ENCODE measurements at places on chromosomes 7 and 10.

- DNase-seq = no peak
These were observed 6.7 kb upstream of the OTUD1 start for GRCh38 chr10:23432166-23432565.

DNA sequence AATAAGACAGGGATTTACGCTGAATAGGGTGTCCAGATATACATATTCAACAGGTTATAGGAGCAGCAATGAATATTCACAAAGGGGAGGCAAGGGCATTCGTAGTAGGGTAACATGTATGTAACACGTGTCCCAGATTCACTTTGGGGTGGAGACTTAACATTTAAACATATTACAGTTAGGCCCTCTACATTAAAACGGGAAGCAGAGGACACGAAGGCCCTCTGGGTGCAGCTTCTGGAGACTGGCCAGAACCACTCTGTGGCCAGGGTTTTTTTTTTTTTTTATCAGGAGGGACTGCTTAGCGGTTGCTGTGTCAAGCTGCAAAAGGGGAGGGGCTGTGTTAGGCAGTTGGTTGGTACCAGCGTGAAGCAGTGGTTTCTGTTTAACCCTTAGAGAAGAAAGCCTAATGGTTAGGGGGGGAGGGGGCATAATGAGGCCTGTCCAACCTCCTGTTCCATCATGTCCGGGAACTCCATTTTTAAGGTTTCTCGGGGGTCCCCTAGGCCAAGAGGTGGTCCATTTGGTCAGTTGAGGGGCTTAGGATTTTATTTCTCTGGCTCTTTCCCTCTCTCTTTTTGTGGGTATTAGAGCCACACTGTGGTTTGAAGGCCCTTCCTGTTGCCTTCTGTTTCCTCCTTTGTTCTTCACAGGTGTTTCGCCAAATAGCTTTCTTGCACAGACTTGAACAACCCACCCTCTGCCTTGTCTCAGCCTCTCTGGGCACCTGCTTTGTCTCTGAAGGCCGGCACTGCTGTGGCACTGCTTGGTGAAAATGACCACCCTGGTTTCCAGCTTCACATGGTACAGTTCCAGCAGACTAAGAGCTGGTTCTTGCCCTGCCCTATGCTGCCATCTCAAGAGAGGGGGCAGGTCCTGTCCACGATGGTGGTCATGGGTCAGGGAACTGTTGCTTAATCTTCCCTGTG, 26.4 kb downstream of the PRF1 start:
- DNase-seq = peak; percentile 56

GRCh38 chr10:103658049-103658577, 164.6 kb downstream of the NEURL1 start:
- DNase-seq = no peak

DNA sequence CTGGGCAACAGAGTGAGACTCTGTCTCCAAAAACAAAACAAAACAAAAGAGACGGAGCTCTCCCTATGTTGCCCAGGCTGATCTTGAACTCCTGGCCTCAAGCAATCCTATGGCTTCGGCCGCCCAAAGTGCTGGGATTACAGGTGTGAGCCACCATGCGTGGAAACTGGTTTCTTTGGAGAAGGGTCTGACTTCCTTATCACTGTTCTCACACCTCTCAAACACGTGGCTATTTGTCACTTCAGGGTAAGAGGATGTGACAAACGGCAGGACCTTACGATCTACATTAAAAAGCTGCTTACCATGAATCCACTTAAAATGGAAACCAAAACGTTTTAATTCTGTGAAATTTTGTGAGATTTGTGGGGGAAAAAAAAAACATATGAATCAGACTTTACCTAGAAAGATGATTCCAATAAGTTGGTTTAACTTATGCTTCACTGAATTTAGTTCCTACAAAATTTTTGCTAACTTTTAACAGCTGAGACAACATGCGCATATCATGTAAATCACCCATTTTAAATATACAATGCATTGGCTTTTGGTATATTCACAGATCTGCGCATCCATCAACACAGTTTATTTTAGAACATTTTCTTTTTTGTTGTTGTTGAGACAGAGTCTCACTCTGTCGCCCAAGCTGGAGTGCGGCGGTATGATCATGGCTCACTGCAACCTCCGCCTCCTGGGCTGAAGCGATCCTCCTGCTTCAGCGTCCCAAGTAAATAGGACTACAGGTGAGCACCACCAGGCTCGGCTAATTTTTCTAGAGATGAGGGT, 18.7 kb upstream of the FOXK1 start:
- DNase-seq = no peak

GRCh38 chr7:36943591-36944435, 219.5 kb upstream of the AOAH start:
- no peak for DNase-seq

GRCh38 chr7:19242246-19242645, 97.0 kb upstream of the FERD3L start:
- DNase-seq = no peak

- DNase-seq = no peak
These were observed 309.9 kb downstream of the GPAM start for GRCh38 chr10:111873621-111874135.

DNA sequence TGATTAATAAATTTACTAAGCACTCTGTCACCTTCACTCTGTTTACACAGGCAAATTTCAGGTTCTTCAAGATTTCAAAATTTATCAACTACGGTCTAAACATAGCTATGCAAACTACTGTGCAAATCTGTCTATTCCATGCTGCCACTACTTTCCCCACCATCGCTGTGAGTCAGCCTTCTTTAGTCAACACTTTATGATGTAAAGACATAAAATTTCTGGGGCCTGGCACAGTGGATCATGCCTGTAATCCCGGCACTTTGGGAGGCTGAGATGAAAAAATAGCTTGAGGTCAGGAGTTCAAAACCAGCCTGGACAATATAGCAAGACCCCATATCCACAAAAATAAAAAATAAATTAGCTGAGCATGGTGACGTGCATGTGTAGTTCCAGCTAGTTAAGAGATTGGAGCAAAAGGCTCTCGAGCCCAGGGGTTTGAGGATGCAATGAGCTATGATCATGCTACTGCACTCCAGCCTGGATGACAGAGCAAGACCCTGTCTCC, 42.6 kb downstream of the CNOT4 start:
- no peak for DNase-seq

GRCh38 chr10:47098238-47098637, 187.0 kb downstream of the PTPN20 start:
- DNase-seq = no peak

DNA sequence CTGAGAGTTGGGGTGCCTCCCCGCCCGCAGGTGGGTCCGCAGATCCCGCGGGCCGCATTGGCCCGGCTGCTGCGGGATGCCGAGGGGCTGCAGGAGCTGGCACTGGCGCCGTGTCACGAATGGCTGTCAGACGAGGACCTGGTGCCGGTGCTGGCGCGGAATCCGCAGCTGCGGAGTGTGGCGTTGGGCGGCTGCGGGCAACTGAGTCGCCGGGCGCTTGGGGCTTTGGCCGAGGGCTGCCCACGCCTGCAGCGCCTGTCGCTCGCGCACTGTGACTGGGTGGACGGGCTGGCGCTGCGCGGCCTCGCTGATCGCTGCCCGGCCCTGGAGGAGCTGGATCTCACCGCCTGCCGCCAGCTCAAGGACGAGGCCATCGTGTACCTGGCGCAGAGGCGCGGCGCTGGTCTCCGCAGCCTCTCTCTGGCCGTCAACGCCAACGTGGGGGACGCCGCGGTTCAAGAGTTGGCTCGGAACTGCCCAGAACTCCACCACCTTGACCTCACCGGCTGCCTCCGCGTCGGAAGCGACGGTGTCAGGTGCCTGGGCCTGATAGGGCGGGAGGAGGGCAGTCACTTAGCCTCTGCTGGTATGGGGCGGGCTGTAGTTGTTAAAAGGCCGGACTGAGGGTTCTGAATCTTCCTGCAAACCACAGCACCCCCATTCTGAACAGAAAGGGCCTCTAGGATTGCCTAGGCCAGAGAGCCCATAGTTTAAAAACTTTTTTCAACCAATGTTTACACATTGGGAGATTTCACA, 1.3 kb downstream of the FBXL15 start:
- no peak for DNase-seq

- no peak for DNase-seq
These were observed 37.9 kb upstream of the GATAD1 start for GRCh38 chr7:92409357-92409756.

DNA sequence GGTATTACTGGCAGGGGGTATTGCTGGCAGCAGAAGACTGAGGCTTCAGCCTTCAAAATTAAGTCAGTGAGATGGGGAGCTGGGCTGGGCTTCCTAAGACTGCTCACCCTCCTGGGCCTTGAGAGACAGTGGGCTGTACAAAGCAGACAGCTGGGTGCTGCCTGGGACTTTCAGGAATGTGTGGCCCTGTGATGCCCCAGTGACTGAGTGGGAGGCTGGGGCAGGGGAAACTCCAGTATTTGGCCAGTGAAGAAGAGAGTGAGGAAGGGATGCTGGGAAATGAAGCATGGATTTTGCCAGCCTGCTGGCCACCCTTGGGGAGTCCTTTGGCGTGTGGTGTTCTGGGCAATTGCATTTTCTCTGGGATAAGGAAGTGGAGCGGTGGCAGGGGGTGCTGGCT, 442 bp downstream of the ANKRD2 start:
- DNase-seq = peak; percentile 25

- no peak for DNase-seq
These were observed 99.4 kb upstream of the TMEM106B start for GRCh38 chr7:12111422-12112405.

DNA sequence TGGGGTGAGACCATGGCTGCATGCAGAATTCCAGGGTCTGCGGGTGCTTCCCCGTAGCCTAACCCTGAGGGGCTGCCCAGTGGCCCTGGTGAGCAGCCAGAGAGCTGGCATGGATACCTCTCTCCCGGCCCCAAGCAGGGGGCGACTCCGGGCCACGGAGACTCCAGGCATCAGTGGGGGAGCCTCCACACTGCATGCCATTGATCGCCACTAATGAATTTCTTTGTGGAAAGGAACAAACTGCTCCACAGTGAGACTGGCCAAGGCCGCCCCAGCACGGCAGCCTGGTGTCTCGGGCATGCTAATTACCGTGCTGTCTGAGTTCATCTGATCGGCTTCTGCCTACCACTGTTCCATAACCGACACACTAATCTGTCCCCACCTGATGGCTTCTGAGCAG, 184.4 kb downstream of the GRID1 start:
- DNase-seq = no peak

GRCh38 chr7:149385195-149385950, 75.5 kb downstream of the ZNF777 start:
- DNase-seq = no peak

GRCh38 chr7:103773726-103774125, 215.7 kb downstream of the RELN start:
- no peak for DNase-seq

- no peak for DNase-seq
These were observed 533.3 kb upstream of the GHITM start for GRCh38 chr10:83605783-83606630.

- no peak for DNase-seq
These were observed 18.8 kb downstream of the CHAT start for GRCh38 chr10:49632406-49633317.

GRCh38 chr7:101884671-101885596, 67.5 kb downstream of the CUX1 start:
- DNase-seq = no peak

- no peak for DNase-seq
These were observed 70.6 kb downstream of the FOXL3 start for GRCh38 chr7:360454-361100.

DNA sequence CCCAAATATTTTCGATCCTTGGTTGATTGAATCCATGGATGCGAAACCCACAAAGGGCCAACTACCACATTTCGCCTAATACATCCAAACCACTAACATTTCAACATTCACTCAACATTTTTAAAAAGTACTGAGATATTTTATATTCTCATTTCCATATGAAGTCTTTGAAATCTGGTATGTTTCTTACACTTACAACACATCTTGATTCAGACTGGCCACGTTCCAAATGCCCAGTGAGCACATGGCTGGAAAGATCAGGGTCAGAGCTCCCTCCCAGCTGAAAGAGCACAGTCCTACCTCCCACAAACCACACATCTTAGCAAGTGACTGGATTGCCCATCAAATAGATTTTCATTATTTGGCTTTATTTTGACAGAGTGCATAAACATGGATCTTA, 18.9 kb downstream of the NCAPG2 start:
- no peak for DNase-seq

DNA sequence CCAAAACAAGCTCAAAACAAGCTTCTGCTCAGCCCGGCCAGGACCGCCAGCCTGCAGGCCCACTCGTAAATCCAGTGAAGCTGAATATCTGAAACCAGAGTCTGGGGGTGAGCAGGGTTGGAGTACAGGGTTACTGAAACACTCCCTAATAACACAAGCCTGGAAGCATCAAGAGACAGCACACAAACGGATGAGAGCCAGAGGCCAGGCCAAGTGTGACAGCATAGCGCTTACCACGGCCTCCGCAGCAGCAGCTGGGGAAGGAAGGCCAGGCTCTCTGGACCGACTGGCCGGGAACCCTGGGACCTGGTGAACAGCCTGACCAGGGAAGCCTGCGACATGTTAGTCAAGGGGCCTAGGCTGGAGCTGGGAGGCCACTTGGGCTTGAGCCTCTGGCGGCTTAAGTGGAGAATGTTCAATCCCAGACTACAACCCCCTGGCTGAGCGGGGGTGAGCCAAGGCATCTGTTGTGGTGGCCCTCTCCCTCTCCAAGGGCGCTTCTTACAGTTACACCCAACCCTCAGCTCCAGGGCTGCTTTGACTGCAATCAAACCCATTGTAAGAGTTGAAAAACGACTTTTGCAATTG, 21.7 kb upstream of the RNF32 start:
- DNase-seq = no peak

DNA sequence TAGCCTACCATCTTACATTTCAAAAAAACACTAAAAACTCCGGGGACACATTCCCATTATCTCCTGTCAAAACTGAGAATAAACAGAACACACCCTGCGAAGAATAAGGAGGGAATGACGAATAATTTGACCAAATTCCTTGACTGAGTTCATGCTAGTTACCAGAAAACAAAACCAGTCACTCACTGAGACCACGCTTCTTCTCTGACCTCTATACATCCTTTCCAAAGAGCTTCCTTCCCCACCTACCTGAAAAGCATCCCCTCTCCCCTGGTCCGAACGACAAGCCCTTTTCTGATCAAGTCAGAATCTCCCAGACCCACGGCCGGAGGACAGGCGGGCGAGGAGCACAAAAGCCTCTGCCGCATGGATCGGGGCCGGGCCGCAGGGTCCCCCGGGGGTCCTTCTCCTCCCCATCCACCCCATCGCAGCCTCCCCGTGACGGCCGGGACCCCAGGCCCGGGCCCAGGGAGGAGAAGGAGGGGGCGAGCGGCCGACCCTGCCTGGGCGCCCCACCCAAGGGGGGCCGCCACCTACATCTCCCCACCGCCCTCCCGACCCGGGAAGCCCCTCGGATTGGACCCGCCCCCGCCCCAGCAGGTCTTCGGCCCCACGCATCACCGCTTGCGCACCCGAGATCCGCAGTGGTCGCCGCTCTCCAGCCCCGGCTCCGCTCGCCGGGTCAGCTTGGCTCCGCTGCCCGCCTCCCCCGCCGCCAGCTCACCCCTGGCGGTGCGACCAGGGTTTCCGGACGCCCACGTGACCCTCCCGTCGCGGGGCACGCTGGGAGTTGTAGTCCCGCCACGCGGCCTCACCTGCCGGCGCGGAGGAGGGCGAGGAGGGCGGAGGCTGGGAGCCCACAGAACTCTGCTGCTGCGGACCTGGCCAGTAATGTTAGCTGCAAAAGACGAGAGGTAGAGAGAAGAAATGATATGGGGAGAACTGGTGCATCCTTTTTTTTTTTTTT, at the start of gene SLC37A3:
TSS of gene SLC37A3 (minus strand) at position 747 of the 967 bp plus-strand sequence. CDS start 16,004 bp downstream, outside the sequence.
- peak; percentile 56 for DNase-seq

GRCh38 chr10:86254526-86255174, 111.9 kb downstream of the GRID1 start:
- DNase-seq = no peak

GRCh38 chr7:129341816-129342806, 92.1 kb upstream of the STRIP2 start:
- no peak for DNase-seq

GRCh38 chr10:59894114-59894513, 12.2 kb downstream of the CCDC6 start:
- peak; percentile 42 for DNase-seq
